ENCODE measurements at places on chromosomes 3 and 15. TPM values are rescaled to one million over a fixed set of nuclear protein-coding genes. Genes with fewer than 3 reads are reported as not detected.

CHST2 gene
- 23.2 TPM for total RNA-seq

MTFMT gene
- total RNA-seq = 24.7 TPM

ZPLD1 gene
- not detected for total RNA-seq

FETUB gene
- not detected for total RNA-seq

KNG1 gene
- not detected for total RNA-seq

ACKR4 gene
- not detected for total RNA-seq

DLEC1 gene
- total RNA-seq = not detected

ANKDD1A gene
- 2.7 TPM for total RNA-seq

STAB1 gene
- 0.50 TPM for total RNA-seq

MITF gene
- total RNA-seq = 4.6 TPM

P2RY12 gene
- total RNA-seq = not detected

UCN2 gene
- total RNA-seq = 1.9 TPM

GNAT1 gene
- not detected for total RNA-seq

IL20RB gene
- 3.0 TPM for total RNA-seq

ASB14 gene
- total RNA-seq = not detected

IGSF10 gene
- total RNA-seq = 0.15 TPM

IL17RD gene
- 2.0 TPM for total RNA-seq

ISLR gene
- total RNA-seq = 16.1 TPM

ILDR1 gene
- total RNA-seq = not detected

ST8SIA2 gene
- not detected for total RNA-seq

LIPH gene
- total RNA-seq = under 0.01 TPM

AHSG gene
- total RNA-seq = not detected

AADACL2 gene
- not detected for total RNA-seq

SEMA3G gene
- not detected for total RNA-seq

ACAA1 gene
- 38.1 TPM for total RNA-seq

FBXL22 gene
- 0.15 TPM for total RNA-seq

GALNT15 gene
- 10.4 TPM for total RNA-seq

SHC4 gene
- 0.67 TPM for total RNA-seq

UTS2B gene
- 0.59 TPM for total RNA-seq

EFHB gene
- total RNA-seq = not detected

DYNLT2B gene
- 20.3 TPM for total RNA-seq

ADCY5 gene
- under 0.01 TPM for total RNA-seq

THAP10 gene
- 7.1 TPM for total RNA-seq

GRK7 gene
- not detected for total RNA-seq

CASR gene
- total RNA-seq = not detected

PRRT3 gene
- 3.2 TPM for total RNA-seq

STRC gene
- not detected for total RNA-seq

GRAMD1C gene
- 4.6 TPM for total RNA-seq

TTBK2 gene
- 2.4 TPM for total RNA-seq

SNTN gene
- total RNA-seq = not detected

LRRC34 gene
- total RNA-seq = 7.1 TPM

REC114 gene
- total RNA-seq = not detected

GPR149 gene
- total RNA-seq = not detected

TTLL13 gene
- not detected for total RNA-seq

RPL39L gene
- 63.9 TPM for total RNA-seq

A4GNT gene
- total RNA-seq = not detected

STRIT1 gene
- total RNA-seq = not detected

WDR72 gene
- total RNA-seq = under 0.01 TPM

PAQR9 gene
- not detected for total RNA-seq

ZKSCAN7 gene
- 5.2 TPM for total RNA-seq

Data from bronchus fibroblast of lung (primary cell).